ENCODE measurements at places on chromosomes 12 and 14.

- no peak for DNase-seq
These were observed 152.4 kb upstream of the ATP2B1 start for GRCh38 chr12:89861086-89861485.

DNA sequence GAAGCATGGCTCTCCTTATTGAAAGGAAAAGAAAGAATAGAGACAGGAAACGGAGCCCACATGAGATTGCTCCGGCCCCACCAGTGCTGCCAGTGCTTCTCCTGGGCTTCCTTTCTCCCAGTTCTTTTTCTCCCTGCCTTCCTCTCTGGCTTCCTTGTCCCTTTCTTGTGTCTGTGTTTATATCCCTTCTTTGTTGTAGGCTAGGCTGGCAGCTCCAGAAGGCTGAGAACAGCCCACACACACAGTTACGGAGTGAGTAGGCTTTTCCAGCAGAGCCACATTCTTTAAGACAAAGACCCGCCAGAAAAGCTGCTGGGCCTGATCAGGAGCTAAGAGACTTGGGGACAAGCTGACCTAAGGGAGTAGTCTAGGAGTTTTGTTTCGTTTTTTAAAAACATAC lies 13.0 kb downstream of the CIPC start:
- DNase-seq: peak; percentile 76

DNA sequence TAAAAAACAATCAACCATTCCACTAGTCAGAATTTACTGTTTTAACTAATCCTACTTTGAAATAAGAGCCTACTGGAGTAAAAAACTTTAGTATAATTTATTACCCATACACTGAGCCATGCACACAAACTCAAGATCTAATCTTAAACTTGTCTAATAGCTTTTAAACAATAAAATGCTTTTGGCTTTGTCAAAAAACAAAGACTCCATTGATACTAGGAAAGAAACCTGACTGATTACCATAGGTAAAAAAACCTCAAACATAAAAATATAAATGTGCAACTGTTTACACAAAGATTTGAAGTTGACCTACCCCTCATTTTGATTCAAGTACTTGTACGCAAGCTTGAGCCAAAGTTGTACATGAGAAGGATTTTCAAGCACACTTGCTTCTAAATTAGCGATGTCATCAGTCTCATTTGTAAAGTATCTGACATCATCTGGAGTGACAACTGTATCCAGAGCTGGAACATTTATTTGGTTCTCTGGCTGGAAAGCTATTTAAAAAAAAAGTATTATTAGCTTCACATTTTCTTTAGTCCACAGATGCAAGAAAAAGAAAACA lies 36.1 kb downstream of the ZFC3H1 start:
- no peak for DNase-seq

- no peak for DNase-seq
These were observed 1.1 kb downstream of the CKB start for GRCh38 chr14:103521438-103521950.

- peak; percentile 51 for DNase-seq
These were observed 436 bp downstream of the VPS33A start for GRCh38 chr12:122265886-122266229.

DNA sequence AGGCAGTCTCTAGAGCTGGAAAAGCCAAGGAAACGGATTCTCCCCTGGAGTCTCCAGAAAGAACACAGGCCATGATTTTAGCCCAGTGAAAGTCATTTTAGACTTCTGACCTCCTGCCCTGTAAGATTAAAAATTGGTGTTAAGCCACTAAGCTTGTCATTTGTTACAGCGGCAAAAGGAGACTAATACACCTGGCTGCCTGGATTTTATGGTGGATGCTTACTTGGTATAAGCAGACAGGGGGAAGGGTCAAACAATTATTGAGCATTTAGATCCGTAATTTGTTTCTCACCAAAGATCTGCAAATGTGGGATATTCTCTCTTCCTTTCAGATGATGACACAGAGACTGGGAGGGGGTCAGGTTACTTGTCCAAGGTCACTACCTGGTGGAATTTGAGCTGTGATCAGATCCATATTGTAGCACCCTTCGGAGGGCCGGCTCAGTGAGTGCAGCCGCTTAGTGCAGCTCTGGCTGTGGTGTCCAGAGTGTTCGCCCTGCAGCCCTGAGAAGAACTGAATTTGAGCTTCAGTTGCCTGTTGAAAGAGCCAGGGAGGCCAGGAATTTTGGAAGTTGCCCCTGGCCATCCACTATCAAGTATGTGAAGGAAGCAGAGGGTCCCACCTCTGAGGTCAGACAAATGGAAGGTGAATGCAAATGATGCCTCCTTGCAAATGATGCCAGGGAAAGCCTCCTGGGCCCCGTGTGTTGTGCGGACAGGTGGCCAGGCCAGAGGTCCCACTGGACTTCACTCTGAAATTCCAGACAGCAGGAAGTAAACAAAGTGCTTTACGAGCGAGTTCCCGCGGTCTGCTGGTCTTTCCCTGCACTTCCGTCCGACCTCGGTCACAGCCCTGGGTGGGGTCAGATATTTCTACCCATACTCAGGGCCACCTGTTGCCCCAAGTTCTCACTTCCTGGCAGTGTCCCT lies 15.1 kb downstream of the GLRX5 start:
- no peak for DNase-seq

GRCh38 chr14:70666361-70666686 lies 24.6 kb downstream of the TTC9 start:
- DNase-seq: no peak

DNA sequence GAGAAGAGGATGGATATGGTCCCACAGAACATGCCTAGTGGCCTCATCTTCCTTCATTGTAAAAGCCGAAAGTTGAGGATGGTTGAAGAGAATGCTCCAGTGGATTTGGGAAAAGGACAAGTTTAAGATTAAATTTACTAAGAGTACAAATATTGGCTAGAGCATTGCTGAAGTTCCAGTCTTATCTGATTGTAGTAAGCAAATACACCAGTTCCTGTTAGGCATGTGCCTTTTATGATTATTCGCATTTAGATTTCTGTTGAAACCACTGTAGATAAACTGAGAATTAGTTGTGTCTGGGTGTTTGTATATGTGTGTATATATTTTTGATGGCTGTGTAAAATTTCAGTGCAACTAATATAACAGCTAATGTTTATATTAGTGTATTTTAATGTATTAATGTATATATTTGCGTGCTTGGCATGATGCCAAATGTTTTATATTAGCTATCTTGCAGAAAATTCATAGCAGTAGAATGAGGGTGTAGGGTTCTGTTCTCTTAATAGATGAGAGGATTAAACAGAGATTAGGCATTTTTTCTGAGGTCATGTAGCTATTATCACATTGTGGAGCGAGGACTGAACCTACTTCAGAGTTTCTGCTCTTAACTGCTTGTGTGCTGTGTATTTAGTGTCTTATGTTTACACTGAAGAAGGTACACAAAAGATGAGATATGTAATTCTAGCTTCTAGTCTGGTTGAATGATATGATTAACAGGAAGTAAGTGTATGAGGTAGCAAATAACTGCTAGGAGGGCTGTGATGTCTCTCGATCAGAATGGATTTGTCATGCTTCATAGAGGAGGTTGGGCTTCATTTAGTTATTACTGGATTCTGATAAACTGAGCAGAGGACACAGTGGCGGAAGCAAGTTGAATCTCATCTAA lies 21.1 kb downstream of the FKBP3 start:
- DNase-seq: no peak

DNA sequence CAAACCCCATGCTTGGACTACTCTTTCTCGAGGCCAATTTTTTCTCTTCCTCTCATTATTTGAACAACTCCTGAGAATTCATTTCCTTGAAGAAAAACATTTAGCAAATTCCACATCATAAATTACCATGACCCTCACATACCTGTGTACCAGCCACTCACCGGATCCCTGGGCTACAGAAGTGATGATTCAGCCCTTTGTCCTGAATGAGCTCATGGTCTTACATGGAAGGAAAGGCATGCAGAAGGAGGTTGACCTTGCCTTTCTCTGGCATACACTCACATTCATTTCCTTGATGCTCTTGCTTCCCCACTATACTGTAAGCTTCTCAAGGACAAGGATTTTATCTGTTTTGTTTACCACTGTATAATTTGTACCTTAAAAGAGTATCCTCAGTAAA lies 191.5 kb downstream of the SLC5A8 start:
- no peak for DNase-seq

Data from Ammon's horn (tissue), 1 donor.